Esophagus mucosa (tissue), 1 donor: ENCODE measurements at places on chromosomes 11 and 22. TPM values are rescaled to one million over a fixed set of nuclear protein-coding genes. Genes with fewer than 3 reads are reported as not detected.

Gene CELSR1
- total RNA-seq, result 36.0 TPM

DNA sequence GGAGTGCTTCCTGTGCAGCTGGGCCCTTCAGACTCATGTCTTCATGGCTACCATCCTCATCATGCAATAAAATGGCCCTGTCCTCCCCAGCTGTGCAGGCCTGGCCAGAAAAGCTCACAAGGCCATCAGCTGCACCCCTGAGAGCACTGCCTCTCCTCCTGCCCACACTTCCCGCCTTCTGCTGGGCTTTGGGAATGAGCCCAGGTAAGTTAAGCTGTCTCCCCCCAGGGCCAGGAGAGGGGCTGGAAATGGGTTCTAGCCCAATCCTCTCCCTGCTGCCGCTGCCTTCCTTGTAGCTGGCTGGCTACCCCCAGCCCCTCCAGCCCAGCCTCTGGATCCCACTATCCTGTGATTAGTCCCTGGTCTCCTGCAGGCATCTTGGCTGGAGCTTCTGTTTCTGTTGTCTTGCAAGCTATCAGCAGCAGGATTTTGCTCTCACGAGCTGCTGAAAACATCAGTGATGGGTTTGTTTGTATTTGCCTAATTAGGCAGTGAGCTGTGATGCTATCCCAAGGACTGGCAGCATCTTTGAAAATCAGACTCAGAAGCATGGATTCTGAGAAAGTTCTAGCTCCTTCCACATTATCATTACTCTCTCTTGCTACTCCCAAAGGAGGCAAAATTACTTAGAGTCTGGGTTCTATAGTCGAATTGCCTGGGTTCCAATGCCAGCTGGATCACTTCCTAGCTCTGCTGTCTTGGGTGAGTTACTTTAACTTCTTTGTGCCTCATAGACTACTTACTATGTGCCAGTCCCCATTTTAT lies 168.1 kb downstream of the ST3GAL4 start:
- ATAC-seq, result no peak

DNA sequence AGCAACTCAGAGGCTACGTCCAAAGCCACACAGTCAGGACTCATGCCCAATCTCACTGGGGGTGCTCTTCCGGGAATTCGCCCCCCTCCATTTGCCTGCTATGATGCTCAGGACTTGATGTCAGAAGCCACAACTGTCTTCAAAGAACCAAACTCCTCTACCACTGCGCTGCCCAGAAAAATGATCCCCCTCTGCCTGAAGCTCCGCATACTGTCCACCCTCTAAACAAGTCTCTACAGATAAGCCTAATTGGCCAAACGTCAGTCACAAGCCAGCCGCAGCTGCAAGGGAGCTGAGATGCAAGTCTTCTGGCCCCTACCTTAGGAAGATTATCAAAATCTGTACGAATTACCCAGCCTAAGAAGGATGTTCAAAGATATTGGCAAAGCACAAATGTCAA lies 294.6 kb downstream of the BUD13 start:
- no peak for ATAC-seq

DNA sequence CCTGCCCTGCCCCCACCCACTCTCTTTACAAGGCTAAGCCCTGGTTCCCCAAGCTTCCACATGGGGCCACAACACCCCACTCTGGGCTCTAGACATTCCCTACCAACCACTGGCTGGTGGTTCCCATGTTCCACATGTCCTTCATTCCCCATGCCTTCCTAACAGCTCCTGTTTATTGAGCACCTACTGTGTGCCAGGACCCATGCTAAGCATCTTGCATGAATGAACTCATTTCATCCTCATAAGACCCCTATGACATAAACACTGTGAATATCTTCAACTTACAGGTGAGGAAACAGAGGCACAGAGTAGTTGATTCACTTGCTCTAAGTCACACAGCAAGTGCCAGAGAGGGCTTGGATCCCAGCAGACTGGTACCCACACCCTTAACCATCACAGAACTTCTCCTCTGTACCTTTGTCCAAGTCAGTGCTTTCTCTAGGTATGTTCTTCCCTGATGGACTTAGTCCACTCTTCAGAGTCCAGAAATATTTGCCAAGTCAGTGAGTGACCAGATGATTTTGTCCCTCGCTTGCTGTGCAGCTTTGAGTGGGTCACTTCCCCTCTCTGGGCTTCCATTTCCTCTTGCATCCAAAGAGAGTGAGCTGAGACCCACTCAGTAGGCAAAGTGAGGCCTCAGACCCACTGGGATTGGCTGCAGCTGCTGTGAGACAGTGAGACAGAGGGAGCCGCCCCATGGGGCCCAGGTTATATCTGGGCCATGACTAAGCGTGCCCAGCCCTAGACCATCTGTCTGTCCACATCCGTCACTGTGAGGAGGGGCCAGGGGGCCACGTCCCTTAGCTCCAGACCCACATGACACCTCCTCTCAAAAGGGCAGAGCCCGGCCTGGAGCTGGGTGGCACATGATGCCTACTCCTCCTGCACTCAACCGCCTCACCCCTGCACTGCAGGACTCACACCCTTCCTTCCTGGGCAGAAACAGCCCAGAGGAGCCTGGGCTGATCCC lies 132.4 kb downstream of the MN1 start:
- peak; percentile 80 for ATAC-seq

- ATAC-seq, result peak; percentile 63
These were observed 130.1 kb downstream of the SOX6 start for GRCh38 chr11:16226245-16226644.

DNA sequence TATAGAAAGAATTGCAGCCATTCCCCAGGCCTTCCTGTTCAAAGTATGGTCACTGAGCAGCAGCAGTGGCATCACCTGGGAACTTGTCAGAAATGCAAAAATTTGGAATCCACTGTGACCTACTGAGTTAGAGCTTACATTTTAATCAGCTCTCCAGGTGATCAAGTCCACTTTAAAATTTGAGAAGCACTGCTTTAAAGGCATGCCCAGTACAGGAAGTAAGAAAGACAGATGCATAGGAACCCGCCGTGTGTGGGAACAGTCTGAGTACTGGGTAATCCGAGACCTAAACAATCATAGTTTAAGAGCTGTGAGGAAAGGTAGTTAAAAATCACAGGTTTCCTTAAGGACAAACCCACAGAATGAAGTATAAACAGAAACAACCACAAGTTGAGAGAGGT lies 462.4 kb downstream of the RAB38 start:
- ATAC-seq, result no peak
